ENCODE measurements at places on chromosomes 6 and 20.

DNA sequence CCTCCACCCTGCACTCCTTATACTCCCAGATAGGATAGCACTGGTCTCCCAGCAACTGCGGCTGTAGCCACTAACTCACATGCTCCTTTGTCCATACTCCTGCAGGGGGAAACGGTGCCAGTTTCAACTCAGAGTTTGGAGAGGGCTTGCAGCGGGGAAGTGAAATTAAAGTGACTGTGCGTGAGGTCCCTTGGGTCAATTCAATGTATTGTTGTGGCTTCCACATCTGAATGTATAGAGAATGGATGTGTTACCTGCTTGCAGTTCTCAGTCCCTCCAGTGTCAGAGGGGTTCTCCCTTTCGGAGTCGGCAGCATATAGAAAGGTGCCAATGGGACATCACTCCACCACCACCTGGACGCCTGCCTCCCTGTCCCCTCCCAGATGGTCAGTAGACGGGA lies 93.6 kb upstream of the CNKSR3 start:
- no peak for DNase-seq

DNA sequence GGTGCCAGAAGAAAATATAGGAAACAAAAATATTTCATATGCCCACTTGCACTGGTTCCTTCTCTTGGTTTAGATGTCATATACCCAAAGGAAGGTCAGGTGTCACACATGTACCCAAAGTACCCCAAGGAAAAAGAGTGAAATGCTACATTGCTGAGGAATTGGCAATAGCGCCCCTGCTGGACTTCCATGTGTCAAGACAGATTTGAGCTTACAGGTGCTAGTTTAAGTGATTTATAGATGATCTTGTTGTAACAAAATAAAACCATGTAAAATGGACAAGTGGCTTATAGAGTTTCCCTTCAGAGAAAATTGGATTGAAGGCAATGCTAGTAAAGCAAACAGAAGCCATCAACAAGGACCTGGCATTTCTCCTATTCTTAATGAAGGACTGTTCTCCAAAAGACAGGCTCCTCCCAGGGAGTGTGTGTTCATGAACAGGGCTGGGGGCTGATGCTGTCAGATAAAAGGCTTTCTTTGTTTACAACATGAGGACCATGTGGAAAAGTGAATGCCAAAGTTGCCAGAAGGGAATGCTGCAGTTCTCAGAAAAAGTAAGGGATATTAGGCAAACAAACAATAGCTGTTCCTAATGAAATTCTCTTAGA lies 64.3 kb upstream of the PAK5 start:
- DNase-seq = no peak

DNA sequence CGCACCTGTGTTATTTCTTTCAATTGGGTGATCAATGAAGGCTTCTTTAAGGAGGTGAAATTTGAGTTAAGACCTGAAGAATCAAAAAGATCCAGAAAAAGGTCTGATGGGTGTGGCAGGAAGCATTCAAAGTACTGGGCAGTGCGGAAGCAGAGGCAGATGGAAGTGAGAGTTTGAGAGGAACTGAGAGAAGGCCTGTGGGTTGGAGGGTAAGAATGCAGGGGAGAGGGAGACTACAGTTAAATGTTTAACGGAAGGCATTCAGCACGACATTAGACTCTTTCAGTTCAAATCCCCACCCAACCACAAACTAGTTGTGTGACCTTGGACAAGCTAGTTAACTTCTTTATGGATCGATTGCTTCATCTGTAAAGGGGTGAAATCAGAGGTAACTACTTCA lies 50.5 kb upstream of the GCM1 start:
- no peak for DNase-seq

DNA sequence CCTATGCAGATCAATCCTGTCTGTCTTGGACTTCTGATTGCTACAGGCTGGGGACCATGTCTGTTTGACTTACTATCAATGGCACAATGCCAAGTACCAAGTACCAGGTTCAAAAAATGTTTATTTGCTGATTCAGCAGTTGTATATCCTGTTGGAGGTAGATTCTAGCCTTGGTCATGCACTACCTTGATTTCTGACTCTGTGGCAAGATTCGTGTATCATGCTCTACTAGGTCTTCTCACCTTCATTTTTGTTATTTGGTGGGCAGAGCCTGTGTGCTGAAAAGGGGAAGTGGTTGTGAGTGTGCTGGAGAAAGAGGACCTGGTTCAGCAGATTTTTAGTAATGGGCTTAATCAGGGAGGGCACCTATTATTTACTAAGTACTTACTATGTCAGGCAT lies 192.4 kb upstream of the MYLIP start:
- DNase-seq = no peak

GRCh38 chr20:46057856-46058598 lies 29.0 kb downstream of the SLC12A5 start:
- DNase-seq = no peak

GRCh38 chr6:121442576-121442975 lies 7.1 kb downstream of the GJA1 start:
- no peak for DNase-seq

DNA sequence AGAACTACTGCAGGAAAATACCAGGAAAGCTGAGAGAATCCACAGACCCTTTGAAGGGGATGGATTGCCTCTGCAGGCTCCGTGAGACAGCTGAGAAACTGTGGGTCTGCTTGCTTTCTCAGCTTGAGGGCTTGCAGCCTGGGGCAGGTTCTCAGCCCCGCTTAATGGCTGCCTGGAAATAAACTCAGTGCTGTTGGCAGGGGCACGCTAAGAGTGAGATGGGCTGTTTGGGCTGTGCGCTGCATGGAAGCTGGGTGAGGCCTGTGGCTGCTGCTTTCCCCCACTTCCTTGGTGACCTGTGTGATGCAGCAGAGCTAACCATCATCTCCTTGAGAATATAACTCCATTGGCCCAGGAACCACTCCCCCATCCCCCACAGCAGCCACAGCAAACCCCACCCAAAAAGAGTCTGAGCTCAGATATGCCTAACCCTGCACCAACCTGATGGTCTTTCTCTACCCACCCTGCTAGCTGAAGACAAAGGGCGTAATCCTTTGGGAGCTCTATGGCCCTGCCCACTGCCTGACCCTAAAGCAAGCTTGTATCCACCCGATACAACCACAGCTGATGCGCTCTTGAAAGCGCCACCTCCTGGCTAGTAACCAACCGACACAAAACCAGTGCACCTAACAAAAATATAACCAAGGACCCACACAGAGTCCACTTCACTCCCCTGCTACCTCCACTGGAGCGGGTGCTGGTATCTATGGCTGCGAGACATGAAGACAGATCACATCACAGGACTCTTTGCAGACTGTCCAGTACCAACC lies 800.6 kb upstream of the MAP3K7 start:
- DNase-seq = no peak

DNA sequence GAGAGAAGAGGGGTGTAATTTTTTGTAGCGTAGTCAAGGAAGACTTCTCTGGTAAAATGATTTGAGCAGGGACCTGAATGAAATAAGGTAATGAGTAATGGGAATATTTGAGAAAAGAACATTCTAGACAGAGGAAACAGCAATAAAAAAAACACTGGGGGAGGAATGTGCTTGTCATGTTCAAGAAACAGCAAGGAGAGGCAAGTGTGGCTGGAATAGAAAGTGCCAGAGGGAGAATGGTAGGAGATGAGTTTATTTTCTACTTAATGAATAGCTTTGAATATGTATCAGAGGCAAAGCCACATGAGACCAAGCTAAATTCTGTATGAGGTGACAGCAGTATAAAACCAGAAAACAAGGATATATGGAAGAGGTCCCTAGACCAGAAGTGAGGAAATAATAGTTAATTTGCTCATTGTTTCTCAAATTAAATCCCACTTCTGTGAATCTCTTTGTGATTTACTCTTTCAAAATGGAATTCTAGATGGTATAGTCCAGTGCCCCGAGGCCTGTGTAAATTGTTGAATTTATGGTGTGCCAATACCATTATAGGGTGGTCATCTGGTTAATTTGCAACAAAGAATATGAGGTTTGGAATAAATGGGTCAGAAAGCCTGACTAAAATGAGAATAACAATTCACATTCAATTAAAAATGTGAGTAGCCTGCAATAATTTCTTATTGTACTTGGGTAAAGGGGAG lies 170.2 kb downstream of the CDKAL1 start:
- DNase-seq = no peak

GRCh38 chr6:35603326-35604202 lies 85.2 kb downstream of the FKBP5 start:
- DNase-seq = no peak

GRCh38 chr6:33213989-33214335 lies 5.7 kb downstream of the RING1 start:
- no peak for DNase-seq

- DNase-seq = no peak
Measured at GRCh38 chr6:144179828-144180227, 29.5 kb downstream of the STX11 start.

GRCh38 chr6:268394-268935 lies 23.8 kb upstream of the DUSP22 start:
- DNase-seq = no peak

DNA sequence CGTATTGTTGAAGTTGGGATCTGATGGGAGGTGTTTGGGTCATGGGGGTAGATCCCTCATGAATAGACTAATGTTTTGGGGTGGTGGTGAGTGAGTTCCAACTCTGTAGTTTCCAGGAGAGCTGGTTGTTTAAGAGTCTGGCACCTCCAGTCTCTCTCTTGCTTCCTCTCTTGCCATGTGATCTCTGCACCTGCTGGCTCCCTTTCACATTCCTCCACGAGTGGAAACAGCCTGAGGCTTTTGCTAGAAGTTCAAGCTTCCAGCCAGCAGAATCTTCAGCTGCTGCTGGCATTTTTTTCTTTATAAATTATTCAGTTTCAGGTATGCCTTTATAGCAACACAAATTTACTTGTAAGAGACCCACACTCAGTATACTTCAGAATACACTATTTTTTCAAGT lies 1021.6 kb downstream of the EYS start:
- no peak for DNase-seq

GRCh38 chr20:45920462-45921336 lies 8.7 kb upstream of the PLTP start:
- no peak for DNase-seq

DNA sequence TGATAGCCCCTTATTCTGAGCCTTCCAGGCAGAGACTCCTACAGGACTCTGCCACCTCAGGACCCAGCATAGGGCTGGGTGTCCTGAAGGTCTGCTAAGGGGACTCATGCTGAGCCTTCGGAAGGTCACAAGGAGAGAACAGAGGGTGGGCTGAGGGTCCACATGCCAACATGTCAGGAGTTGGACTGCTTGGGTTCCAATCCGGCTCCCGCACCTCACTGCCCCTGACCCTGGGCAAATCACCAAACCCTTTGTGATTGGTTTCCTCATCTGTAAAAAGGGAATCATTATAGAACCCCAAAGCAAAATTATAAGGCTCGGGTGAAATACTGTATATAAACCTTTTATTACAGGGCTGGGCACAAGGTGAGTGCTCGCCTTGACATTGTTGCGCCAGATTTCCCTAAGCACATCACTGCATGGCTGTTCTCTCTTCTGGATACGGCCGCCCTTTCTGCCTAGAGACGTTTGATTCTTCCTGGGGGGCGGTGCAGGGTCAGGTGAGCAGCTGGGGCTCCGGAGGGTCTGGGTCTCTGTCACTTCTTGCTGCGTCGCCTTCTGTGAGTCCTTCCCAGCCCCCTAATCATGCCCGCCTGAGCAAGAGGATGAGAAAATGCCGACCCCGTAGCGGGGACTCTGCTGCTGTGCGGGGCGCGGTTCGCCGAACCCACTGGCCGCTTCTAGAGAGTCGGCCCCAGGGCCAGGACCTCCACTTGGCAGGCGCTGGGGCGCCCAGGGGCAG lies 90.5 kb upstream of the EPB41L1 start:
- DNase-seq = no peak

GRCh38 chr20:39822667-39823066 lies 860.5 kb downstream of the DHX35 start:
- DNase-seq = no peak

DNA sequence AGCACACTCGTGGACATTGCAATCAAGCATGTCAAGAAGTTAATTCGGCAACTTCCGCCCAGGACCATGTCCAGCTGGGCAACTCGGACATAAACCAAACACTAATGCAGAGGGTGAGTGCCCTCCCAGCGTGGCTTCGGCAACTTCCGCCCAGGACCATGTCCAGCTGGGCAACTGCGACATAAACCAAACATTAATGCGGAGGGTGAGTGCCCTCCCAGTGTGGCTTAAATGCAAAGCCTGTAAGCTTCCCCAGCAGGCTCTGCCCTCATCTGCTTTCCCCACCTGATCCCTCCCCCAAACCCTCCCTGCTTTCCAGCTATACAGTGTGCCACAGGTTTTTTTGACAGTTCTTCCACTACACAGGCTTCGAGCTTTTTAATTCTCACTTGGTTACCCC lies 143.4 kb downstream of the PXDC1 start:
- no peak for DNase-seq

DNA sequence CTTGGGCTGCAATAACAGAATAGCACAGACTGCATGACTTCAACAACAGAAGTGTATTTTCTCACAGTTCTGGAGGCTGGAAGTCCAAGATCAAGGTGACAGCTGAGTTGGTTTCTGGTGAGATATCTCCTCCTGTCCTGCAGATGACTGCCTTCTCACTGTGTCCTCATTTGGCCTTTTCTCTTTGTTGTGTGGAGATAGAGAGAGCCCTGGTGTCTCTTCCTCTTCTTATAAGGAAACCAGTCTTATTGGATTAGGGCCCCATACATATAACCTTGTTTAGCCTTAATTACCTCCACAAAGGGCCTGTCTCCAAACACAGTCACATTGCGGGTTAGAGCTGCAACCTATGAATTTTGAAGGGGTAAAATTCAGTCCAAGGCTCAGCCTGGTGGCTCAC lies 57.0 kb upstream of the BMP6 start:
- DNase-seq = no peak

DNA sequence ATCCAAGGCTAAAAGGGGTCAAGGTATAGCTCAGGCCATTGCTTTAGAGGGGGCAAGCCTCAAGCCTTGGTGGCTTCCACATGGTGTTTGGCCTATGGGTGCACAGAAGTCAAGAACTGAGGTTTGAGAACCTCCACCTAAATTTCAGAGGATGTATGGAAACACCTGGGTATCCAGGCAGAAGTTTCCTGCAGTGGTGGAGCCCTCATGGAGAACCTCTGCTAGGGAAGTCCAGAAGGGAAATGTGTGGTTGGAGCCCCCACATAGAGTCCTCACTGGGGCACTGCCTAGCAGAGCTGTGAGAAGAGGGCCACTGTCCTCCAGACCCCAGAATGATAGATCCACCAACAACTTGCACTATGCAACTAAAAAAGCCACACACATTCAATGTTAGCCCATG lies 678.7 kb upstream of the ADGRB3 start:
- DNase-seq = no peak

DNA sequence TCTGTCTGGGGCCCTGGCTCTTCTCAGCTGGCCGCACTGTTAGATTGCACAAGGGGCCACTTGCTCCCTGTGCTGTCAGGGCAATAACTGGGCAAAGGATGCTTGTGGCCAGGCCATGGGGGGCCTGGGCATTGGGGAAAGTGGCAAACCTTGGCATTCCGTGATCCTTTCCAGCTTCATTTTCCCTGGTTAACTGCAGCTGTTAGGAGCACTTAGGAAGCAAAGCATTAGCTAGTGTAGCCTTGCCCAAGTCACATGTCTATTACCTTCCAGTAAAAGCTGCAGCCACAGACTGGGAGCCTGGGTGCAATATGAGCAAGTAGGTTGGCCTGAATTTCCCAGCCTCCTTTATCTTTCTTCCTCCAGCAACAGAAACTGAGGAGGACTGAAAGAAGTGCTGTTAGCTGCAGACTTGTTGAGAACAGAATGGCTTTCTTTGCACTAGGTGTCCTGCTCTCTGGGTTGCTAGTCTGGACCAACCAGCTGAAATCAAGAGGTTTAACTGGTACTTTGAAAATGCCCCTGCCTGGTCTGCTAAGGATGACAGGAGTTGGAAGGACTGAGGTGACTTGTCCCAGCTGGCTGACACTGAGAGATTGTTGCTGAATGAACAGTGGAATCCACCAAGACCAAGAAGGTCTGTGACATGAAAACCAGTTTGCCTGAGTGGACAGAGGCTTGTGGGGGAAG lies 312.3 kb upstream of the SUPT3H start:
- DNase-seq = no peak

Measured in activated T-cell treated with anti-CD3 and anti-CD28 coated beads, Interleukin-2, amount 50 U/mL, for 72 hours (primary cell).